Activated CD4-positive, alpha-beta T cell treated with anti-CD3 and anti-CD28 coated beads, Interleukin-2, amount 50 U/mL, for 24 hours (primary cell): ENCODE measurements at places on chromosomes 6 and 20.
A peak's percentile ranks its signal among the peaks of the same experiment; 100 is the strongest.

DNA sequence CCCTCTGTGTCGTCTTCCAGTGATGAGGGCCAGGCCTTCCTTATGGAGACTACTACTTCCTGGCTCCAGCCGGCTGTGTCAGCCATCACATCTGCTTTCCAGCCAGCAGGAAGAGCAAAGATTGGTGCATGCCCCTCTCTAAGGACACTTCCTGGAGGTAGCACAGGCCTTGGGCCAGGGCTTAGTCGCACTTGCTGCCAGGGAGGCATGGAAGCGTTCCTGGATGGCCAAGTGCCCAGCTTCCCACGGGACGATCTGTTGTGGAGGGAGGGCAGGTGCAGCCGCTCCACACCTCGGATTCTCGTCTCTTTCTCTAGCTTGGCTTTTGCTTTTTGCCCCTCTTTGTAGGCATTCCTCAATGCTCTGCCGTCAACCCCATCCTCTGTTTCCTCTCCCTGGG is 11.9 kb downstream of the ERMARD start:
- DNase-seq, result no peak

- DNase-seq, result no peak
Observed at GRCh38 chr6:109088995-109089394, 5.7 kb downstream of the SESN1 start.

- DNase-seq, result no peak
Observed at GRCh38 chr6:9064156-9064555, 628.8 kb upstream of the SLC35B3 start.

DNA sequence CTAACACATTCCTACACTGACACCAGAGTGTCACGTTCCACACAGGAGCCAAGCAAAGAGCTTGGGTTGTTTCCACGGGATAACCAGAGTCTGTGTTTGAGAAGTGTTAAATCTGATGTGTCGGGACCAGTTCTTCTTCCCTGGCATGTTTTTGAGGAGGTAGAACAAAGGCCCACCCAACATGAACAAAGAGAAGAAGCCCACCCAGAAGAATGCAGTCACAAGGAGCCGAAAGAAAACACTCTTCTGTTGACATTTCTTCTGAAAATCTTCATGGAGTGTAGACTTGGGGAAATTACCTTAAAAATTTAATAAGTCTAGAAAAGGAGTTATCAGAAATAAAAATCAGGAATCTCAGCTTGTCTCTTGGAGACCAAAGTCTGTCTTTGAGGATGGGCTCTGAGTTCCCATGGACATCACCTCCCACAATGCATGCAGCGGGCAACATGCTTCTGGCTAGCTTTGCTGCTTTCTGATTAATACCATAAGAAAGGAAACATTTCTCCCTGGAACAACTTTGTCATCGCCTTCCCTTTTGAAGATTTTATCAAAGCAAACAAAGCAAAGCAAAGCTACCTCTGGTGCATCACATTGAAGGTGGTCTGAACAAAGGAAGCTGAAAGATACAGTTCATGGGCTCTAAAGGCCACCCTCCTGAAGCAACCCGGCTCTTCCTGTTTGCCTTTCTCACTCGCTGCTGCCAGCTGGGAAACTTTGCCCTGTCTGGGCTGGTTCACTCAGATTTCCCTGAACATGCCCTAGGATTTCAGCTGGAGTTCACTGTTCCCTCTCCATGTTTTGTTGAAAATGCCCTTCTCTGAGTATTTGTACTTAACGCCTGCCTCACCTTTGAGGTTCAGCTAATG is 448.1 kb downstream of the KIF16B start:
- no peak for DNase-seq

DNA sequence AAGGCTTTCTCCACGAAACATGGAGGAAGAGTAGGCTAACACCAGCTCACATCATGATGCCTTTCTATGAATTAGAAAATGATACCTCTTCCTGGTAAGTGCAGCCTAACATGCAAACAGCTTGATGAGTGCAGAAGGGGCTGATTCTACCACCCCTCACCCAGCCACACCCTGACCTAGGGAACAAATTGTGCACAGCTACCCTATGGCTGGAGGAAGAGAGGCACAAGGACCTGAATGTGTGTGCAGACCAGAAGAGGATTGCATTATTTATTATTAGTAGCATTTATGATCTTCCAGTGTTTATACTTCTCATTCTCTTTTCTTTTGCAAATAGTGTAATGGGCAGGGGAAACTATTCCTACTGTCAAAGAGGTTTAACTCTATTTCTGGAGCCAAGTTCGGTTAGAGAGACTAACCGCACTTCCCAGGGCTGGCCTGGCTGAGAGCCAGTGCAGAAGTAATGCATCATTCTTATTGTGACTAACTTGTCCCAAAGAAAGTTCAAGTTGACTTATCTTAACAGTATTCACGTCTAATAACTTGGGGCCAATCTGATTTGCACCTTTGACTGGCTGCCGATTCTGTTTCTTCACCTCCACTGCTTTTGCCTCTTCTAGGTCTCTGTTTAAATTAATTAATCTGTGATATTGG is 237.5 kb downstream of the CD83 start:
- DNase-seq, result peak; percentile 34

DNA sequence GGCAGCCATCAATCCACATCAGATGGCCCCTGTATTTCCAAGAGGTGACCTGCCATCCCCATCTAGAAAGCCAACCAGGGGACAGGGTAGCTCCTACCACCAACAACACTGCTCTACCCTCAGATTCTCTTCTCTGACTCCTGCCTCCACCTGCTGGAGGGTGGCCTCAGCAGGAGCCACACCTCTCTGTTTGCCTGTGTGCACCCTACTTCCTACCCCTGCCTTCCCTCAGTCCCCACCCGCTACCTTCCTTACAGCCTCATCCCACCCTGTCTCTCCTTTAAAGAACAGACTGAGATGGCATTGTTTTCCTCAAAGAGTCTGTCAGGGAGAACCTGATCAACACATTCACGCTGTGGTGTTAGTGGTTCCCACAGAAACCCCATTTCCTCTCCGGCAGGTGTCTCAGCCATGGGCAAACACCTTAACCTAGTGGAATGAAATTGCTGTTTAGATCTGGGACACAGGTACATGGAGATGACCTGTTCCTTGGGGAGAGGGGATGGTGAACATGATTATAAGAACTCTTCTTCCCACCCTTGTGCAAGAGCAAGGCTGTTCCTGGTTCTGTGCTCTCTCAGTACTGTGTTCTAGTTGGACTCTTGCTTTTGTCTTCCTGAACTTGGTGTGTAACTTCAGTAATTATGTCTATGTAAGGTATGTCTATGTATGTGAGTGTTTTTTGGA is 1.8 kb downstream of the ENTPD6 start:
- no peak for DNase-seq

DNA sequence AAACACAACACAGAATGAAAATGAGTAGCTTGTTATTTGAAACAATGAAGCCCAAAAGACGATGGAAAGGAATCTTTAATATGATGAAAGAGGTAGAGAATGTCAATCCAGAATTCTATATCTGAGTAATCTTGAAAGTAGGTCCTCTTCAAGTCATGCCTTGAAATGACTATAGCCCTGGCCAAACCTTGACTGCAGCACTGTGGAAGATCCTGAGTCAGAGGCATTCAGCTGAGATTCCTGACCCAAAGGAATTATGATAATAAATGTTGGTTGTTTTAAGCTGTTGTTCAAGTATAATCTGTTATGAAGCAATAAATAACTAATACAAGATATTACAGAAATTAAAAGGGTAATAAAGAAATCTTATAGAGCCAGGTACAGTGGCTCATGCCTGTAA is 64.8 kb downstream of the IBTK start:
- DNase-seq, result no peak

GRCh38 chr6:52576054-52576391 is 837 bp downstream of the TRAM2 start:
- DNase-seq, result no peak

- DNase-seq, result no peak
Observed at GRCh38 chr6:159959976-159960384, 8.9 kb upstream of the IGF2R start.

GRCh38 chr6:5438922-5439584 is 177.7 kb downstream of the FARS2 start:
- DNase-seq, result no peak

GRCh38 chr6:53433261-53433950 is 84.7 kb upstream of the ELOVL5 start:
- no peak for DNase-seq

DNA sequence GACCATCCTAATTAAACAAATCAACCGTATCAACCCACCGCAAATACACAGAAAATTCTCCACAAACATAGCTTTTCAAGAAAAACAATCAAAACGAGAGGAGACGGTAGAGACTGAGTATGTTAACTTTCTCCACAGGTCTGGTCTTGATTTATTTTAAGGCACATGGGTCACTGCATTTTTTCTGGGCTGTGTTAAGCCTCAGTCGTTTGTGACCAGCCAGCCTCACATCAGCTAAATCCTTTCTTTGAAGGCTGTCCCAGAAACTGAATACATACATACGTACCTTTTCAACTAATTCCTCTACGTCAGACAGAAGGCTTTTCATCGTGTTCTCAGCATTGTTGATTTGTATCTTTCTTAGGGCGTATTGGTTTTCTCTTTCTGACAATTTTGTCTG is 69.4 kb downstream of the LAMA4 start:
- DNase-seq, result no peak

DNA sequence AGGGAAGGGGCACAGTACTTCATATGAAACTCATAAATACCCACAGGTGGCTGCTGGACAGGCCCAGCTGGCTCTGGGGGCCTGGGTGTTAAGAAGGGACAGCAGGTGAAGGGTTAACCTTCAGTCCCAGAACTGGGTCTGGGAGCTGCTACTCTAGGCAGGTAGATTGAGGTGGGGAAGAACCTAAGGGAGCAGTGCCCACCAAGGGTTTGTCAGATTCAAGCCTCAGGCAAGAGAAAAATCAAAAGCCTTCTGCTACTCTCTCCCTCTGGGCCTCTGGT is 5.6 kb downstream of the RPL10A start:
- no peak for DNase-seq

GRCh38 chr20:875115-875514 is 41.0 kb downstream of the ANGPT4 start:
- no peak for DNase-seq

DNA sequence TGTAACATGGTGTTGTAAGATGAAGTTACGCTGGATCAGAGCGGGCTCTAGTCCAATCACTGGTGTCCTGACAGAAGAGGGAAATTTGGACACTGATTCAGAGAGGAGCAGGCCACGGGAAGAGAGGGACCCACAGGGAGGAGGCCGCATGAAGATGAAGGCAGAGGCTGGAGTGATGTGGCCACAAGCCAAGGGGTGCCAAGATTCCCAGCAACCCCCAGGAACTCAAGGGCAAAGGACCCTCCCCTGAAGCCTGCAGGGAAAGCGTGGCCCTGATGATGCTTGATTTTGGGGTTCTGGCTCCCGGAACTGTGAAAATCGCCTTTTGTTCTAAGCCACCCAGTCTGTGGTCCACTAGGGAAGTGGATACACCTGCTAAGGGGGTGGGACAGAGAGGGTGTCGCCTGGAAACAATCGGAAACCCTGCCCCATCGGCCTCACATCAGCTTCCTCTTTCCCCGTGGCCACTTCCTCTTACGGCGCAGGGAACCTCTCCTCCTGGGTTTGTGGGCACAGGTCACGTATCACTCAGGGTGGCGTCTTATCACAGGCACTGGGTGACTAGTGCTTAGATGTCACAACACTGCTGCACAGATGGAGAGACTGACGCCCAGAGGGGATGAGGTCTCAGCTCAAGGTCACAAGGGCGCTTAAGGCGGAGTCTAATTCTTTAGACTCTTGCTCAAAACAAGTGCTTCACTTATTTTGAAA is 58.0 kb downstream of the SULF2 start:
- peak; percentile 31 for DNase-seq

- DNase-seq, result no peak
Observed at GRCh38 chr6:145882121-145882531, 67.5 kb upstream of the FBXO30 start.

GRCh38 chr6:167093922-167094432 is 28.9 kb upstream of the CCR6 start:
- DNase-seq, result peak; percentile 43

GRCh38 chr6:21891080-21891479 is 297.5 kb downstream of the SOX4 start:
- DNase-seq, result no peak

DNA sequence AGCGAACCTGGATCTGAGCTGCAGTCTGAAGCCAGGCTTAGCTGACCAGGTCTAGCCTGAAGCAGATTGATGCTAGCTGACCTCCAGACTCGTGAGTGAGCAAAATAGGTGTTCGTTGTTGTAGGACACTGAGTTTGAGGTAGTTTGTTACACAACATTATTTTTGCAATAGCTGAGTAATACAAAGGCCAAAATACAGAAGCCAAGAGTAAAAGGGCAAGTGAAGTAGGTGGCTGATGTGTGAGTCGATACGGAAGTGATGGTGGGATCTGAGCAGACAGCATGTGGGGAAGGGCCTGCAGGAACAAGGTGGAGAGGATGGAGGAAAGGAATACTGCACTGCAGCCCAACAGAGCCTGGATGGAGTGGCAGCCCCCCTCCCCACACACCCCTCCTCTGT is 8.5 kb upstream of the SPATS1 start:
- no peak for DNase-seq

GRCh38 chr20:20395903-20396568 is 28.1 kb downstream of the INSM1 start:
- DNase-seq, result no peak

DNA sequence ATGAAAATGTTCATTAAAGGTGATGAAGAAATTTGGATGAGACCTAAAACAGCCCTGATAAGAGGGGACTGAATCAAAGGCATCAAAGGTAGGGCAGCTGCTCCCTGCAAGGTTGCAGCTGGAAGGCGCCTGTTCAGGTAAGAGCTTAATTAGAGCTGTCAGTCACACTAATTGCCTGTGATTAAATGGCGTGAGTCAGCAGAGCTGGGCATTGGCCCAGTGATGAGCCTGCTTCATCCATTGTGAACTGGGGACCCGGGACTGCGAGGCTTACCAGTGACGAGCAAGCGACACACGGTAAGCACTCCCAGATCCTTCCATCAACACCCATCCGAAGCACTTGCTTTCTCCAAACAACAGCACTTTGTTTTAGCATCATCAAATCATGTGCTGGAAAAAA is 621.5 kb upstream of the CDH4 start:
- DNase-seq, result no peak

GRCh38 chr6:168834042-168834587 is 393.1 kb downstream of the SMOC2 start:
- DNase-seq, result no peak

DNA sequence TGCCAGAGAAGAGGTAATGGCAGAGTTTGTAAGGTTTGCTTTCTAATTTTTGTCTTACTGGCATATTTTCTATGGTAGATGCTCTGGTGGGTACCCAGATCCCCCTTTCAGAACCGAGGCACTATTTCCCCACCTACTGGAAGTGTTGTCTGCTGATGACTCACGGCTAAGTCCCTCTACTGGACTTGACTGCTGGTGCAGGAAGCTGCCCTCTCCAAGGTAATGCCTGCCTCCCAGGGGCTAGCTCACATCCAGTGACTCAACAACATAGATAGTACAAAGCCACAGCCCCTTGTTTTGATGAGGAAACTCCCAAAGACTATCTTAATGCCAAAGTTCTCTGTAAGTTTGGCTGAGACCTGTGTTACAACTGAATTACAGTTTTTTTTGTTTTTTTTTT is 285.4 kb upstream of the FLRT3 start:
- no peak for DNase-seq

- no peak for DNase-seq
Observed at GRCh38 chr6:107264357-107264840, 149.1 kb upstream of the BEND3 start.
